ENCODE measurements at places on chromosomes 3 and 15. TPM values are rescaled to one million over a fixed set of nuclear protein-coding genes. Genes with fewer than 3 reads are reported as not detected.

DNA sequence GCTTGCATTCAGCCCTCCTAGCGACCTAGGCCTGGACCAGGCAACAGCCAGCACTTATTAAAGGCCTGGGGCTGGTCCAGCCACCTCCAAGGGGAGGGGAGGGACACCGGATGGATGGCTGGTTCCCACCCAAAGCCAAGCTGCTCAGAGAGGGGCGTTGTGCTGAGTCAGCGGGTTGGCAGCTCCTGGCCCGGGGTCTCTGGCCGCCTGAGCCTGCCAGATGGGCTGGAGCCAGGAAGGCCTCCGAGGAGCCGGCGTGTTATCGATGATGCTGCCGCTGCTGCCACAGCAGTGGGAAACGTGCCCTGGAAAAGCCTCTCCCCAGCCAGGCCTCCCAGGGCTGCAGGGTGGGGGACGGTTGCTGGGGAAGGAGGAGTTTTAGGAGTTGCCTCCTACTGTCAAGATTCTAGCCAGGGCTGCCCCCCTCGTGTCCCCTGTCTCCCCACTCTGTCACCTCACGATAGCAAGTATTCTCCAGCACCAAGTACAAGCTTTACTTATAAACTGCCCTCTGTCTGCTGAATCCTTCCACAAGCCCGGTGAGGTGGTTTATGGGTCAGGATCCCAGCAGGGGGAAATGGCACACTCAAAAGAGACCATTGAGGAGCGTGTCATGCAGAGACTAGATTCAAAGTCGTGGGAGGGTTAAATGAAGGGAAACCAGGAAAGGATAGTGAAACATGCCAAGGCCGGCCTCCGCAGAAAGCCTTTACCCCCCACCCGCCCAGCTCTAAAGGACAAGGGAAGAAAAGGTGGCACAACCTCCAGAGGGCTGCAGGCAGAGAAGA is 43.2 kb upstream of the TSEN2 start:
- no peaks in the 10 kb centered on the region for H3K4me1 ChIP-seq
- peak; percentile 34 for DNase-seq
- H3K27ac ChIP-seq: no peak overlapping the region
- H3K27me3 ChIP-seq: no peaks in the 10 kb centered on the region
- no peak overlapping the region for H3K4me3 ChIP-seq

Gene RTP3
- total RNA-seq: not detected

- H3K4me3 ChIP-seq: no peak overlapping the region
- H3K27me3 ChIP-seq: no peaks in the 10 kb centered on the region
- no peaks in the 10 kb centered on the region for H3K4me1 ChIP-seq
- DNase-seq: no peak
Measured at GRCh38 chr3:180409883-180410282, 192.1 kb upstream of the TTC14 start.

DNA sequence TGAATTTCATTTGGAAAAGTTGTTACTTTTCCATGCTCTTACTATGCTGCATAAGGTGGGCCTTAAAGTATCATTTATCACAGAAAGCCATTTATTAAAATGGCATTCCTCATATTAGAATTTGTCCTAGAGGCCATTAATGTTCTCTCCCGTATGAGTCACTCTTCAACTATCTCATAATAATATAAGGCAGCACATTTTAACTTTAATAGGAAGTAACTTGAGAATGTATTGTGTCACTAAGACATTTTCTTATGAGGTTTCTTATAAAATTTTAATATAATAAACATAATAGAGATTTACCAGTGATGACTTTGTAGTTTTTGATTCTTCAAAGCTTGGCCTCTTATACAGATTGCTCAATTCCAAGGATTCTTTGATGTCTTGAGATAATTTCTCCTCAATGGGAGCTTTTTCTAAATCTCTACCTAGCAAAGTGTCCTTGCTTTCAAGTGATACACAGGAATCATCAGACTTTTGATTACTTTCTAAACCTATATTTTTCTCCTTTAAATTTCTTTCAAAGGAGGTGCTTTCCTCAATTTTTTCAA is 74.7 kb downstream of the ZBBX start:
- no peaks in the 10 kb centered on the region for H3K27me3 ChIP-seq
- H3K4me3 ChIP-seq: no peak overlapping the region
- H3K36me3 ChIP-seq: no peaks in the 10 kb centered on the region

Gene SLC2A2
- not detected for total RNA-seq

Gene CDAN1
- total RNA-seq: 10.5 TPM

Gene DHFR2
- total RNA-seq: 8.5 TPM

DNA sequence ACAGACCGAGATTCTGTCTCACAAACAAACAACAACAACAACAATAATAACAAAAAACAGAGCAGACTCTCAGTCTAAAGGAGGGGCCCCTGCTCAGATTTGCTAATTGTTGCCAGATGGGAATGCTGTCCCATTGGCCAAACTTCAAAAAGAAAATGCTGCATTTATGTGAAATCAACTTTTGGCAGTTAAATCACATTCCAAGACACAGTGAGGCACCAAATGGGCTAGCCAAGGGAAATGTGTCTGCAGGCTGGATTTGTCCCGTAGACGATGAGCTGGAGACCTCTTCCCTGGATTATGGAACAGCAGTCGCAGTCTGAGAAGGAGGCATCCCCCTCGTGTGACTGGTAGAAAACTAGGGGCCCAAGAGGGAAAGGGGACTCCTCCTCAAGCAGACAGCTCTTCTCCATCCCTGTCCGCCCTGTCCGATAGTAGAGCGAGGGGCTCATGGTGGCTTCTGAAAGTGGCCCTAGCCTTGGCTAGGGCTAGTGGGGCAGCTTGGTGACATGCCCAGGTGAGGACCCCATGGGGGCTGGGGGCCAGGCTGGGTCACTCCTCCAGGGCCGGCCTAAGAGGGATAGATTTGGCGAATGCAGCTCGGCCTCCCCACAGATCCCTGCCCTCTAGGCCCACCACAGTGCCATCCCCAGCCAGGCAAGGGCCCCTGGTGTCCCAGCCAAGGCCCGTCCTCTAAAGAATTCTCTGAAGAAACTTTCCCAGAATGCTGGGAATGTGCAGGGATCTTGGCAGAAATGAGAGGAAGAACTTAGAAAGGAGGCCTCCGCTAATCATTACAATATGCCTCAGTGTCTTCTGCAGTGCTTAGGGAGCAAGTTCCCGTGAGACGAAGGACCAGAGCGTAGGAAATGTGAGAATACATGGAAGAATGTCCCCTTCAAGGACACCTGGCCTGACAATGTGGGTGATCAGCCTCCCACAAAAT is 2.0 kb downstream of the SLC22A14 start:
- no peak for DNase-seq
- H3K4me1 ChIP-seq: no peaks in the 10 kb centered on the region
- no peak overlapping the region for H3K4me3 ChIP-seq
- H3K36me3 ChIP-seq: no peaks in the 10 kb centered on the region
- H3K27me3 ChIP-seq: no peaks in the 10 kb centered on the region

DNA sequence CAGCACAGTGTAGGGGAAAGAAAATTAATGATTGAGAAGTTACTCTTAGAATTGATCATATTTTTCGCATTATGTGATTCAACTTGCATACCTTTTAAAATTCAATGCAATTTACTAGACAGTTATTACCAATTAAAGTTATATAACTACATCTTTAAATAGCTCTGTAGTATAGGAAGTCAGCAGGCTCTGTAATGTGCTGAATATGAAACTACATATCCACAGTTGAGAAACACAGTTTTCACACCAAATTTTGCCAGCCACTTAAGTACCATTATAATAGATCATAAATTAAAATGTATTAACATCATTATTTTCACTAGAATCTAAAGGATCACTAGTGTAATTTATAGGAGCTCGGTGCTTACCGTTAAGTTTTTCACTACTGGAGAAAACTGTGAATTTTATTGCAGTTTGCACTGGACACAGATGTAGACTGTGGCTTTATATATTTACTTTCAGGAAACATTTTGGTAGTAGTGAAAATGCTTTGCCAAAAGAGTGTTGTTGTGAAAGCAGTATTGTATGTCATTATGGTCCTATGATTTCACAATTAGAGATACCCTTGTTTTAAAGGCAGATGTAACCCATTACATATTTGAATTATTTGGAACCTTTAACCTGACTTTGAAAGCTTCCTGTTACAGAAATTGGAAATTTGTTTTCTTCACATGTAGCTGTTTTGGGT is 113.6 kb downstream of the PLCL2 start:
- H3K27ac ChIP-seq: no peak overlapping the region
- no peaks in the 10 kb centered on the region for H3K27me3 ChIP-seq
- DNase-seq: no peak
- H3K4me1 ChIP-seq: no peaks in the 10 kb centered on the region
- H3K4me3 ChIP-seq: no peak overlapping the region

Gene PRR20G
- not detected for total RNA-seq

GRCh38 chr3:47227678-47228077 is 54.9 kb downstream of the KIF9 start:
- no peaks in the 10 kb centered on the region for H3K27me3 ChIP-seq
- no peak overlapping the region for H3K4me3 ChIP-seq
- DNase-seq: peak; percentile 56
- no peaks in the 10 kb centered on the region for H3K36me3 ChIP-seq
- H3K27ac ChIP-seq: no peak overlapping the region

Gene TMEM40
- total RNA-seq: not detected

DNA sequence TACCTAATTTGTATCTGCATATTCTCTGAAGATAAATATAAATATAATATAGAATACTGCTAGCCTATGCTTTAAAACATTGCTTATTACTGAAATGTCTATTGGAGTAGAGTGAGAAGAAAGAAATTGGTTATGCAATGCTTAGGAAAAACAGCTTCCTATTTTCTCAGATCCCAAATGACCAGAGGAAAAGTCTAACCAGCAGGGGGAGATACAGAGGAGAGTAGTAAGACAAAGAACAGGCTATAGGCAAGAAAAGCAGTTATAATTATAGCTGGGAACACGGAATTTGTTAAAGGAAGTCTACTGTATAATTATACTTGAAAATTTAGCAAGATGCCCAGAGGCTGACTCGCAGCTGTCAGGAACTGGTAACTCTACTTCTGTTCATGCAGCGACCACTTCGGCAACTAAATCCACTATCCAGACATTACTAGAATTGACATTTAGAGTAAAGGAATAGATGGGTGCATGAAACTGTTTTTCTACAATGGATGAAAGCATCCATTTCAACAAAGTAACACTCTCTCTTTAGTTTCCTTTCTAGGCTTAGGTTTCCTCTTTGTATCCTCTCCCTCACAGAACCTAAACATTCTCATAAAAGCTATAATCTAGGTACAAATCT is 97.2 kb downstream of the TBC1D5 start:
- H3K36me3 ChIP-seq: no peaks in the 10 kb centered on the region
- H3K4me1 ChIP-seq: no peaks in the 10 kb centered on the region
- no peak overlapping the region for H3K27ac ChIP-seq
- DNase-seq: peak; percentile 31
- no peak overlapping the region for H3K4me3 ChIP-seq

DNA sequence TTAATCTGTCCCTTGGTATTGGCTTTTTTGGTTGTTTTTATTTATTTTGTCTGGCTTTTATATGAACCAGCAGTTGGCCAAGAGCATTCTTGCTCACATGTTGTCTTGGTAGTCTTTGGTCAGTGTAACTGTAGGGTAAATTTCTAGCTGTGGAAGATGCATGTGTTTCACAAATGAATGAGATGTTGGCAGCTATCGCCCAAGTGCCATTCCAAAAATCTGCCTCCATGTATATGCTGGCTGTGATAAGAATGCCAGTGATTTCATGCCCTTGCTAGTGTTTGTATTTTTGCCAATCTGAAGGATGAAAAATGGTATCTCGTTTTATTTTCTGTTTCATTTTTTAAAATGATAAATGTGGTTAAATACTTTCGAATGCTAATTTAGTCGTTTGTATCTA is 50.1 kb downstream of the TLNRD1 start:
- H3K4me3 ChIP-seq: no peak overlapping the region
- no peaks in the 10 kb centered on the region for H3K4me1 ChIP-seq

Gene QTRT2
- total RNA-seq: 18.6 TPM

DNA sequence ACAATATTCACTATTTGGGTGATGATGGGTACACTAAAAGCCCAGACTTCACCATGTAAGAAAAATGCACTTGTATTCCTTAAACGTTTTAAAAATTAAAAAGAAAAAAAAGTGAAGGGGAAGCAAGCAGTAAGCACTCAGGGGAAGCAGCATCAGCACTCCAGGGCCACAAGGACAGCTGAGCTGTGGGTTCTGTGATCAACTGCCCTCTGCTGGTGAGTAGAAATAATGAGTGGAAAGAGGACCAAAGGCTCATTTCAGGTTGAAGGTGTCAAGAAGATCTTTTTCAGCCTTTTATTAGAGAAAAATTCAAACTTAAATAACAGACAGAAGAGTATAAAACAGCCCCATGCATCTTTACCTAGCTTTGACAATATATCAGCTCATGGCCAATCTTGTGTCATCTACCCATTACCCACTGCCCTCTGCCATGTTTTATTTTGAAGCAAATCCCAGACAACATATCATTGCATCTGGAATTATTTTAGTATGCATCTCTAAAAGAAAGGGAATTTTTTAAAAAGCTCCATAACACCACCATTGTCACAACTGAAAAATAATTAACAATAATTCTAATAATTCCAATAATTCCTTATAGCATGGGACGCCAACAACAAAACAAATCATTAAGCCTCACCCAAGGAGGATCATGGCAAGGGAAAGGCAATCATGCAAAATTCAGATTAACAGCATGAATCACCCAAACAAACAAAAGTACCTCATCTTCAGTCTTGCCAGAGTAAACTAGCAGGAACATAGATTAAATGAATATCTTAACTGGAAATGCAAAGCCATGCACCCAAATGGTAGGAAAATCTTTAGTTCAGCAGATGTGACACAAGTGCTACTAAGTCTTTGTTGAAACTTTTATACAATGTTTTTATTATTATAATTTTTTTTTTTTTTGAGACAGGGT is 42.5 kb downstream of the TAMM41 start:
- H3K4me1 ChIP-seq: no peaks in the 10 kb centered on the region
- H3K27ac ChIP-seq: no peak overlapping the region
- no peaks in the 10 kb centered on the region for H3K36me3 ChIP-seq
- no peak overlapping the region for H3K4me3 ChIP-seq
- DNase-seq: peak; percentile 52
- no peaks in the 10 kb centered on the region for H3K27me3 ChIP-seq

- H3K27ac ChIP-seq: no peak overlapping the region
- no peak overlapping the region for H3K4me3 ChIP-seq
- no peaks in the 10 kb centered on the region for H3K27me3 ChIP-seq
- H3K36me3 ChIP-seq: no peaks in the 10 kb centered on the region
- H3K4me1 ChIP-seq: no peaks in the 10 kb centered on the region
Measured at GRCh38 chr3:86923071-86923491, 67.9 kb downstream of the VGLL3 start.

DNA sequence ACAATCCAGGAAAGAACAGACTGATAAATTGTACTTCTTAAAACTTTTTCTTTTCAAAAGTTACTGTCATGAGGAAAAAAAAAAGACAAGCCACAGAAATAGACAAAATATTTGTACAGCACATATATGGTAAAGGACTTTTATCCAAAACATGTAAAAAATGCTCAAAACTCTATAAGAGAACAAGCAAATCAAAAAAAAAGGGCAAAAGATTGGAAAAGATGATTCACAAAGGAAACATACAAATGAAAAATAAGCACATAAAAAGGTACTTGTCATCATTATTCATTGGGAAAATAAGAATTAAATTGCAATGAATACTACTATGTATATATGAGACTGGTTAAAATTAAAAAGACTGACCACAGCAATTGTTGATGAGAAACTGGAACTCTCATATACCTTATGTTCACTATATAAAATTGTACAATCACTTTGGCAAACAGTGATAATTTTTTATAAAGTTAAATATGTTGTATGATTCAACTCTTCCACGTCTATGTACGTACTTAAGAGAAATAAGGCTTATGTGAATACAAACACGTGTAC is 39.7 kb downstream of the DIPK2A start:
- no peak overlapping the region for H3K4me3 ChIP-seq
- DNase-seq: no peak
- H3K27ac ChIP-seq: no peak overlapping the region
- no peaks in the 10 kb centered on the region for H3K4me1 ChIP-seq
- no peaks in the 10 kb centered on the region for H3K36me3 ChIP-seq

Gene HRH1
- 2.6 TPM for total RNA-seq
